ENCODE measurements at places on chromosomes 5 and 9.

GRCh38 chr9:27273186-27273585 is 23.8 kb downstream of the EQTN start:
- DNase-seq, result no peak

DNA sequence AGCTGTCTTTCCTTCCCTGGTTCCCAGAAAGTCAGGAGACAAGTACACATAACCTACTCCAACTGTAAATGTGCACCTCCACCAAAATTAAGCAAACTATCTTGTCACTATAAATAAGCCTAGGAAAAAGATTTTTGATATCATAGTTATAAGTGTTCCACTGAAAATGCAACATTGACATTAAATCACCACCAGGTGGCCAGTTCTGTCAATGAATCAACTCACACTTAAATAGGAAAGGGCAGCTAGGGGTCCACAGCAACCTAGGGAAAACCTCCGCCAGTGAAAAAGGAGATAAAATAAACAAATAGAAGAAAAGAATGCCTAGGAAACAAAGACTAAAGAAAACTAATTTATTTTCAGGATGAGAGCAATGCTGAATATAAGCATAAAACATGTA is 243.0 kb upstream of the PTPRD start:
- DNase-seq, result peak; percentile 43

GRCh38 chr9:4985386-4986266 is 554 bp downstream of the JAK2 start:
- peak; percentile 84 for DNase-seq

GRCh38 chr9:132381966-132382541 is 24.6 kb downstream of the TTF1 start:
- DNase-seq, result peak; percentile 57

DNA sequence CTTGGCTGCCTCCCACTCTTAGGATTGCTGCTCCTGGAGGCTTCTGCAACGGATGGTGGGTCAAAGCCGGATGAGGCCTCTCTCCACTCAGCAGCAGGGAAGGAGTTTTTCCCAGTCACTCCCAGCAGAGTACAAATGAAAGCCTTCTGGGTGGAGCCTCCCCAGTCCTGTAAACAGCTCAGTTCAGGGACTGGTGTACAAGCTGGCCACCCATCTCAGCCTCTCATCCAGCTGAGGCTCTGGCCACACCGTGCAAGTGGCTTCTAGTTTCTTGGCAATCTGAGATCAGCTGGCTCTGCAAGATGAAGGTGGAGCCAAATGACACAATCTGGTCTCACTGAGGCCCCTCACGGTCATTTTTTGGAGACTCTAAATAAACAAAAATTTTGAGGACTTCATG is 10.0 kb downstream of the GPX3 start:
- DNase-seq, result no peak

DNA sequence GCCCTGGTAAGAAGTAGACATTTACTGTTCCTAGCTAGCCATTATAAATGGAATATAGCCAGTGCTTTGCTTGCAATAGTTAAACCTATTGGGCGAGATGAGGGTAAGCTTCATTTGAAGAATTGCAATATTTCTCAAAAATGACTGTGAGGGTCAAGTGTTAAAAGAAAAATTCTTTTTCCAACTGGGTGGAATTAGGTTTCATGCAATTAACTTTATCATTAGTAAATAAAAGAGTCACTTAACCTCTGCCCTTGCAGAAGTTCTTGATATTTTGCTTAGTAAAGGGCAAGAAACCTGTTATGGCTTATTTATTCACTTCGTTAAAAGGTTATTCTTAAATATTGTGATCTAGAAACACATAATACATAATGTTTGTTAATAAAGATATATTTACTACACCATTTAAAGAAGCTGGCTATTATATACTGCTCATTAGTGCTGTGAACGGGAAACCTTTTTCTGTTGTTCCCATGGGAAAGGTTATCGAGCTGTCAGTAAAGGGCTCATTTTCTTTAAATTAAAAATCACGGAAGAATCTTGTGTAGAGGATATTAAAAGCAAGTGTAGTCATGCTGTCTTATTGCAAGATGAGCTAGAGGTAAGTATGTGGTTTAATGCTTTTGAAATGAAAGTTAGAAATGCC is 370.5 kb downstream of the CSNK1G3 start:
- no peak for DNase-seq

DNA sequence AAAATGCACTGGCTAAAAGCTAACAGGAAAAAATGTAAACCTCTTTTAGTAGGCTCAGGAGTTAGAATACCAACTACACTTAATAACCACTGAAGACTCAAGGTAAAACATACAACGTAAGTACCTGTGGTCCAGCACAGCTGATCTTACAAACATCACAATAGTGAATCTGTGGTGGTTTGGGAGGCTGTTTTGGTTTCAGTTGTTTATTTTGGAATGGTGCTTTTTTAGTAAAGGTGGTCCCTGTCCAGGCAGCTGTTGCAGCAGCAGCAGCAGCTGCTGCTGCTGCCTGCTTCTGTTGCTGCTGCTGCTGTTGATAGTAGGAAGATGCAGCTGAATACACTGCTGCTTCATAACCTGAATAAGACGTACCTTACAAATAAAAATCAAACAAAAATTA is 37.9 kb downstream of the ZFR start:
- DNase-seq, result no peak

DNA sequence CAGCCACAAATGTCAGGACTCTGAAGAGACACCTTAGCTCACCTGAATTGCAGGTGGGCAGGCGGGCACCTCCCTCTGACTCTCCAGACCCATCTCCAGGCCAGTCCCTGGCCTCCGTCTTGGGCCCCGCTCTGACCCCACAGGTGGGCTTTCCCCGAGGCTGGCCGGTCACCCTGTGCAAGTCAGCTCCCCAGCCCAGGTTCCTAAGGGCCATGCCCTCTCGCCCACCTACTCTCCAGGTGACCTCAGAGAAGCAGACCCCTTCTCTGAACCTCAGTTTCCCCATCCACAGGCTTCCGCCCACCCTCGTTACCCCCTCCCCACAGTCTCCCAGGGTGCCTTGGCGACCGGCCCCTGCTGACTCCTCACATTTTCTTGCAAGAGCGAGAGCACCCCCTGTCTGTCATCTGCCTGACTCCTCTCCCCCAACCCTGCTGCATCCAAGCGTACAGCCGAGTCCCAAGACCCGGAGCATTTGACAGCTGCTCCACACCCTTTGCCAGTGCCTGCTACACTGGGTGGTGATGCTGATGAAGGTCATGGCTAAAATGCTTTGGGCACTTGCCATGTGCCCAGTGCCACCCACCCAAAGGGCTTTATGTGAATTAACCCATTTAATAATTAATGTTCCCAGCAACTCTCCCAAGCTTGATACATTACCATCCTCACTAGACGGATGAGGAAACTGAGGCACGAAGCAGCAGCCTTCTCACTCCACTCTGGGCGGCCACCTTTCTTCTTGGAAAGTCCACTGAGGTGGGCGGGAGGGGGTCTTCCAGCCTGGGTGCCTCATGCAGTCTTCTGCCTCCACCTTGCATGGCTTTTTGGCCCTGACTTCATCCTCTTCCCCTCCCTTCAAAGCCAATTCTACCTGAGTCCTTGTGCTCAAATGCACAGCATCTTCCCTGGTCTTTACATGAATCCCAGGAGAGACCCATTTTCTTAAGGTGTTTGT is 51.1 kb upstream of the ORM1 start:
- DNase-seq, result peak; percentile 54

DNA sequence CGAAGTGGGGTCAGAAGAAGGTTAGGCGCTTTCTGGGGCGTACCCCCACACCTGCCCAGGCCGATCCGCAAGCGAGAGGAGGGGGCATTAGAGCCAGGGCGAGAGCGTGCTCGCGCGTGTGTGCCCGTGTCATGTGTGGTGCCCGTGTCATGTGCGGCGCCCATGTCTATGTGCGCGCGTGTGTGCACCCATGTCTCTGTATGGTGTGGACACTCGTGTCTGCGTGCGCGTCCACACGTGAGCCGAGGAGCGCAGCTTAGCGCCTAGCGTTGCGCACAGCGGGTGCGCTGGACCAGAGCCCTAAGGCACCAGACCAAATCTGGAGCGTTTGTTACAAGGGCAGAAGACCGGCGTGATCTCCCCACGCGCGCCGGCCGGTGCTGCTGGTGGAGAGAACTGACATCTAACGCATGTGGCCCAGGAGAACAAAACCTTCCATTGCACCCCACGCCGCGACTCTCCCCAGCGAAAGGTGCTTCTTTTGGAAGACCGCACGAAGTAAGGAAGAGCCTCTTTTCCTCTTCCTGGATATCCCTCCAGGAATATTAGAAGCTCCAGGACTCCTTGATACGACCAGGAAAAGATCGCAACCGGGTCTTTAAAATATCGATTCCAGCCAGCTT is 644 bp downstream of the NIM1K start:
- DNase-seq, result peak; percentile 27

DNA sequence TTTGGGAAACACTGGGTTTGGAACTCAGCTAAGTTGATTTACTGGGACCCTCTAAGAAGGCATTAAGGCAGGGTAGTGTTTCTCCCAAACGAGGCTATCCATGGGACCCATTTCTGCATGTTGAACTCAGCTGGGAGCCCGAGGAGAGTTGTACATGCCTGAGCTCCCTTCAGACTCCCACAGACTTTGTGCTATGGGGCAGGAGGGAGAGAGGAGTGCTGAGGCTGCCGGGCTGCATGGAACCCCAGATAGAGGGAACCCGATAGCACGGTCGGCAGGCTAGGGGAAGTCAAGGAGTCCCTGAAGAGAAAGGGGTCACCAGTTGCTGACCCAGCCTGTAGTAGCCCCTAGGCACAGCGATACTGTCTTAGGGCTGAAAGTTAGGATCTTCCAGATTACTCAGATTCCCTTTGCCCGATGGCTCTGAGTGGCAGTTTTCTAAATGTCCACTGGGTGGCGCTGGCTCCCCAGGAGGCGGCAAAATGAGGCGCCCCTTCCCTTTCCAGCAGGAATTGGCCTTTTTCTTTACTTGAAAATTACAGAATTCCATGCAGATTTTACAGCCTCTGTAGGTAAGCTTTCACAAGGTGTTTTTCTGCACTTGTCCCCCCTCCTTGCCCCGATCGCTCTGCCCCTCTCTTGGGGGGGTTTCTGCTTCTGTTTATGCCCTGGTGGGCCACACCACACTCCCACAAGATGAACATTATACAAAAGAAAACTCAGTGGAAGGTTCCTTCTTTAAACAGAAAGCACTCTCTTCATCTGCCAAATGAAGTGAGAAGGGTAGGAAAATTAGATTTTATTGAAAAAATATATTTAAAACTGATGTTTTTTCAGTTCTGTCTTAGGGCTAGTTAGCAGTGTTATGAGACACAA is 17.8 kb downstream of the NANS start:
- DNase-seq, result peak; percentile 73

GRCh38 chr5:17895288-17896033 is 261.2 kb downstream of the TAF11L14 start:
- DNase-seq, result no peak

DNA sequence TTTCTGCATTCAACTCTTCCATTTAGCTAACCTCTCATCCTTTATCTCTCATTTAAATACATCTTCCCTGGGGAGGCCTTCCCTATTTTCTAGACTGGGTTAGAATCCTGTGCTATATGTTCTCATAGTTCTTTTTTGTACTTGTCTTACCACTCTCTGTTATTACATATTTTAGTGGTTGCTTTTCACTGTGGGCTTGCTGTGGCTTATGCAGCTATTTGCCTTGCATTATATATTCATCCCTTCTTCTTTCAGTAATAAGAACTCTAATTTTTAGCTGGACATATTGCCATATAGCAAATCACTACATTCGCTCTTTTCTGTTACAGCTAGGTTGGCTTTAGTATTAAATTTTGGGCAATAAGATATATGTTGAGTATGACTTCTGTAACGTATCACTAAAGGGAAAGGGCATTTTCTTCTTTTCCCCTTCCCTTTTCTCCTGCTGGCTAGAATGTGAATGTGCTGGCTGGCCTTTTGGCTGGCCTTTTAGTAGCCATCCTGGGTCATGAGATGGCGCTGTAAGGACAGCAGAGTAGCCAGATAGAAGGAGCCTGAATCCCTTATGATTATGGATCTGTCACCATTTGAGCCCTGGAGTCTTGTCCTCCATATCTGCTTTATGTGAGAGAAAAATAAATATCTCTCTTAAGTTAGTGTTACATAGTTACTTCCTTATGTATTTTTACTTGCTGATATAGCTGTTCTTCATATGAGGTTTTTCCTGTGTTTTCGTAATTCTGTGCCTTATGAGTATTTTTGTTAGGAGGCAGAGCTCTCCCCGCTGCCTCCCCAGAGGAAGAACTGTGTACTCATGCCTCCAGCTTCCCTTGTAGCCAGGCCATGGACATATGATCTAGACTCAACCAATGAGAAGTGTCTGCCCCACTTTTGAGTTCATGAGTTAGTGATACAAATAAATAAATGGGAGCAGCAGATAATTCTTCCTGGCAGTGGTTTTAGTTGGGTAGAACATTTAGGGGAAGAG is 65.8 kb downstream of the NDUFAF2 start:
- DNase-seq, result peak; percentile 17

GRCh38 chr5:675111-675870 is 17.9 kb downstream of the TPPP start:
- no peak for DNase-seq

- no peak for DNase-seq
Measured at GRCh38 chr9:137269231-137269772, 8.2 kb upstream of the TOR4A start.

GRCh38 chr5:17831279-17831678 is 197.0 kb downstream of the TAF11L14 start:
- no peak for DNase-seq

- DNase-seq, result no peak
Measured at GRCh38 chr9:119052339-119053030, 316.8 kb downstream of the BRINP1 start.

DNA sequence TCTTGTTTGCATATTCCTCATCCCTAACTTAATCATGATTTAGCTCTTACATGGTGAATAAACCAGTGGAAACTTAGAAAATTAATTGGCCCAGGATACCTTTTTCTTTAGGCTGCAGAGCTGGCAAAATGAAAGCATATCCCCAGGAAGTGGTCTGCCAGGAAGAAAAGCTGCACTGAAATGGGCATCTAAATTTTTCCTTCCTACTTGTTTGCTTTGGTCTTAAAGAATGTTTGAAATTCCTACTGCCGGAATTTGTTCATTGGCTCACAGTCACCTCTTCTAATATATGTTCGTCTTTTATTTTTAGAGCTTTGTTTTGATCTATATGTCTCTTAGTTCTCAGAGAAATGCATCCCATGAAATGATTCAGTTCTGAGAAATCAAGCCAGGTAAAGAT is 113.2 kb upstream of the ELL2 start:
- DNase-seq, result no peak

- no peak for DNase-seq
Measured at GRCh38 chr9:16729651-16730050, 140.8 kb downstream of the BNC2 start.

GRCh38 chr5:138449501-138450239 is 10.8 kb downstream of the REEP2 start:
- peak; percentile 91 for DNase-seq

- DNase-seq, result no peak
Measured at GRCh38 chr9:120966013-120966369, 39.4 kb upstream of the TRAF1 start.

DNA sequence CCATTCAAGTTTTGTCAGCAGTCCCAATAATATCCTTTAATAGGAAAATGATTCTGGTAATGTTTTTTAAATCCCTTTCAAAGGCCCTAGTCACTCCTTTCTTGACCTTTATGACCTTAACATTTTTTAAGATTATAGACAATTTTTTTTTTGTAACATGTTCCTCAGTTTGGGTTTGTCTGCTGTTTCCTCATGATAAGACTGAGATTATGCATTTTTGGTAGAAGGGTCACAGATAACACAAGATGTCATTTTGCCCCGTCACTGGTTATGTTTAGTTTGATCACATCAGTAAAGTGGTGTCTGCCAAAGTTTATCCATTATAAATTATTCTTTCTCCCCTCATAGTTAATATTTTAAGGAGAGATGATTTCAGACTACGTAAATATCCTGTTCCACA is 16.0 kb upstream of the PTPDC1 start:
- DNase-seq, result peak; percentile 69

- no peak for DNase-seq
Measured at GRCh38 chr5:35694481-35694880, 76.8 kb downstream of the SPEF2 start.

All from hematopoietic multipotent progenitor cell treated with erythropoietin and hydrocortisone succinate and interleukin-3 and kit ligand, for 4 days (in vitro differentiated cells).